NCI-H2107 (cell line): ENCODE measurements at places on chromosomes 6 and 20.

GRCh38 chr6:38750968-38751615 is 36.0 kb downstream of the DNAH8 start:
- DNase-seq: no peak

DNA sequence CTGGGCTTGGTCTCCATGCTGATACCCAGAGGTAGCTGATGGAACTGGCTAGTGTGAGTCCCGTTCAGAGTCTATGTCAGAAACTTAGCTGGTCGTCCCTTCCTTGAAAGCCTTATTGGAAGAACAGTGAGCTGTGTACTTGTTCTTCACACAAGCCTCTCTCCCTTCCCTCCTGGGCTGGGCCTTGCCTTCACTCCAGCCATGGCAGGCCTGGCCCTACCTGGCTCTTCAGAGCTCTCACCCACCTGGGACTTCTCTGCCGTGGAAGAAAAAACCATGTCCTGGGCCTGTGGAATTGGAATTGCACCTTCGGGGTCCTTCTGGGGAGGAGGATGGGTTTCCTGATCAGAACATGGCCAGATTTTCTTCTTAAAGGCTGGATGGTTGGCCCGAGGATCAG is 20.3 kb upstream of the ZNF831 start:
- DNase-seq: no peak

GRCh38 chr6:63572747-63573075 is 431 bp downstream of the LOC128125822 start:
- no peak for DNase-seq

DNA sequence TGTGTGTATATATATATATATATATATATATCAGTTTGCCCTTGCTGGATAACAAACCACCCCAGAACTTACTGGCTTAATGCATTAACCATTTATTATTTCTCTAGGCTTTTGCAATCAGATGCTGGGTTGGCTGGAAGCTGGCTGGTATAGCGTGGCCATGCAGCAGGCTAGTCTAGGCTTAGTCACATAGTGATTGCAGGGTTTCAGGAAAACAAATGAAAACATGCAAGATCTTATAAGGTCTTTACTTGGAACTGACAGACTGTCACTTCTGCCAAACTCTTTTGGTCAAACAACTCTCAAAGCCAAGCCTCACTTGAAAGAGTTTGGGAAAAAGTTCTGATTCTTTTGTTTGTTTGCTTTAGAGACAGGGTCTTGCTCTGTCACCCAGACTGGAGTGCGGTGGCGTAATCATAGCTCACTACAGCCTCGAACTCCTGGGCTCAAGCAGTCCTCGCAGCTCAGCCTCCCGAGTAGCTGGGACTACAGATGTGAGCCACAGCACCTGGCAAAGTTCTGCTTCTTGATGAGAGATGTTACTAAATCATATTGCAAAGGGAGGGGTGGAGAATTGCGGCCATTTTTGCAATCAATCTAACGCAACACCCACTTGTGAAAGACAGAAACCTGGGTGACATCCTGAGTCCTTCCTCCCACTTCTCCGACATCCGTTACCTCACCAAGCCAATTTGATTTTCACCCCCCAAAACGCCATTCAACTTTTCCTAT is 74.6 kb upstream of the RNF24 start:
- DNase-seq: no peak

DNA sequence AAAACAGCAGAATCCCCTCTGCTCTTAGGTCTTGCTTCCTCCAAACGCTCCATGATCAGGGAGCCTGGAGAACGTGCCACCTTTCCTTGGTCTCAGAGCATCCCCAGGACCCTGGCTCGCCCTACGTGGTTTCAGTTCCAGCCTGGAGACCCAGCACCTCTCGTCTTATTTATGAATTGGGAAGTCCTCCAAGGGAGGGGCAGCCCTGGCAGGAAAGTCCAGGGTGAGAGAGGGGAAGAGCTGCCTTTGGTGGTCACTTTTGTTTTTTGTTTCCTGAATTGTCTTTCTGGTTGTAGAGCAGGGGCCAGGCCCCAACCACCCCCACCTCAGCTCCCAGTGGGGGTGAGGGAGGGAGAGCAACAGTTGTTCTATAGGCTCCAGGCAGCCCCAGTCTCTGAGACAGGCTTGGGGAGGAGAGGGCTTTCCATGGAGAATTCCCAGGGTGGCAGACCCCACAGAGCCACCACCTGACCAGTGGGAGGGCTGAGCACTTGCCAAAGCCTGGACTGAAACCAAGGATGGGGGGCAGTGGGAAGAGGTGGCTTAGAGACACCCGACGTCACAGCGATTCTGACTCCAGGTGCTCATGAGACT is 88.8 kb downstream of the PRND start:
- DNase-seq: no peak
